ENCODE measurements at places on chromosomes 4 and X.

GRCh38 chr4:77347351-77347966 is 190.5 kb downstream of the CCNG2 start:
- DNase-seq: no peak

GRCh38 chrX:19887911-19888879 is 795 bp upstream of the SH3KBP1 start:
- DNase-seq: peak; percentile 50

DNA sequence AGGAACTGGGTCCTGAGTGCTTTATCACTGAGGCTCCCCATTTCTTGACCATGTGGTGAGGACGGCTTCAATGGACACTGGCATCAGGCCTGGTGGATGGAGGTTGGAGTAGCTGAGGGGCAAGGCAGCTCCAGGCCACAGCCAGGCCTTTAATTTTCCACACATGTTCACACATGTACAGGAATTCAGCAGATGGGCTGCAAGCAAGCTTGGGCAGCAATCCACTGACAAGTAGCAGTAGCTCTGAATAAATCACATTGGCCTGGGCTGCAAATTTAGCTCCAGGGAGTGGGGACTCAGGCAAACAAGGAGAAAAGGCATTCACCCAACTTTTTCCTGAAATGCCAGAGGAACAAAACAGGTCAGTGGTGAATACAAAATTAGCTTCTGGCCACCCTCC is 107.8 kb upstream of the SCML1 start:
- DNase-seq: no peak

DNA sequence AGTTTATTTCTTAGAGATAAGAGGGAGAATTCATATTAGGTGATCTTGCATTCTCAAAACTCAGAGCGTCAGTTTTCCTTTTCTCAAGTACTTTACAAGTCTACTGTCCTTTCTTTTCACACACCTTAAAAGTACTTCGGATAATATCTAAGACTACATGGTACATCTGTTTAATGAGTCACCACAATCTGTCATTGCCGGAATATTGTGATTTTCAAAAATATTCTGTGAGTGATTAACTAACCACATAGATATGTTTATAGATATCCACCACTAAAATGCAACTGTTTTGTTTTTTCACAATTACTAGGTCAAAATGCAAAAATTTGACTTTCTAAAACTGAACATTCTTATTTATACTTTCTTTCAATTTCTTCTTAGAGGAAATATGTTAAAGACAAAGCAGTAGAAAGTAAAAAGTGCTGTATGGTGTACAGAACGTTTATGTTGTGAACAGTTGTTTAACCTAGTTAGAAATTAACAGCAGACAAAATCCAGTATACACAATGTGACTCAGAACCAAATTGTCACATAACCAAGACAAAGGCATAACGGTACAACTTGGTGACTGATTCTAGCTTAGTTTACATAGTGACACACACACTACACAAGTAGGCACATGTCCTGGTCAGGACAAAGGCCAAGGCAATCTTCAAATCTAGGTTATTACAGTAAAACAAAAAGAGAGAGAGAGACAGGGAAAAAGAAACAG is 482.9 kb downstream of the NAF1 start:
- no peak for DNase-seq

DNA sequence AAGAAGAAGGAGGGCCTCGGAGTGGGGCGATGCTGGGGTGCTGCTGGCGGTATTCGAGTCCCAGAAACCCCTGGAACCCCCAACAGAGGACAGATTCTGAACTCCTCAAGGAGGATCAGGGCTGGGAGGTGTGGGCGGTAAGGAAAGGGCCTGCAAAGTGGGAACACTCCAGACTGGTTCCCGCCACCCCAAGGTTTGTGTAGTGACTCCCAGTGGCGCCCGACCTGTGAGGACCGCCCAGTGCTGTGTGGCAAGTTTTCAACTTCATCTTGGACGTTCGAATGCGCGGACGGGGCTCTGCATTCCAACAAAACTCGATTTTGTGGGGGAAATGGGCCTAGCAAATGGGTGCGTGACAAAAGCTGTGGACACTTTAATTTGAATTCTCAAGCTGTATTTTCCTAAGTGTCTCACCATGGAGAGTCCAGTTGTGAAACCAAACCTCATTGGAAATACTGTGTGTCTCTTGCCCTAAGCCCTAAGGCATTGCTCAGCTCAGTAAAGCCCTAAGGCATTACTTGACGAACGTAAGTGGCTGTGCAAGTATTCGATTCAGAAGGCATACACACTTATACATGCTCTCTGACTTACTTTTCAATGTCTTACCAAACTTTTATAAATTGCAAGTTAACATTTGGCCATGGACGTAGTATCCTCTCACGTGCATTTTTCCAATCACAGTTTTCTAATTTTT is 27.4 kb upstream of the XAGE1B start:
- no peak for DNase-seq

GRCh38 chrX:135340831-135341230 is 31.6 kb downstream of the ETDC start:
- no peak for DNase-seq

DNA sequence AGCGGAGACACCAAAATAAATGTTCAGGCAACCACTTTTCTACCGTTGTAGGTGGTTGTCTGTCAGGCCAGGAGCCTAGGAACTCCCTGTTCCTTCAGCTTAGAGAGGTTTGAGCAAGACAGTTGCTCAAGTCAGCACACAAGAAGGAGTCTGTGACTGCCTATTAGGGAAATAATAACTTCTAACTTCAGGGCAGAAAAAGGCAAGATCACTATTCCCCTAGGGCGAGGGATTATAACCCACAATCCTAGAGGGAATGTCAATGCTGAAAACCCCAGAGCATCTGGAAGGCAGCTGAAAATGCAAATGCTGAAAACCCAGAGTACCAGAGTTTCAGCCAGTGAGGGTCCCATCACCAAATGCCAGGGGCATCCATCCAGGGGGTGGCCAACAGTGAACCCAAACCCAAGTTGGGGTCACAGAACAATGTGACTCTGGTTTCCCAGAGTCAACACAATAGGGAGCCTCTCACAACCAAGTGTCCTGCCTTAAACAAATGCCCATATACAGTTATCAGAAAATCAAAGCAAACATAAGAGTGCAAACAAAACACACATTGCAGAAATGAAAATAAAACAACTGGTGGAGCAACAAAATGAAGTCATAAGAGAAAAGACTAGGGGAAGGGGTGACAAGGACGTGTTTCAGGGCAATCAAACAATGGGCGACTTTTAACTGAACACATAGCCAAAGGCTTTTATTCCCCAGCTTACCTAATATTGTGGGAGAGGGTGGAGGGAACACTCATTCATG is 27.6 kb downstream of the MORF4L2 start:
- DNase-seq: no peak

DNA sequence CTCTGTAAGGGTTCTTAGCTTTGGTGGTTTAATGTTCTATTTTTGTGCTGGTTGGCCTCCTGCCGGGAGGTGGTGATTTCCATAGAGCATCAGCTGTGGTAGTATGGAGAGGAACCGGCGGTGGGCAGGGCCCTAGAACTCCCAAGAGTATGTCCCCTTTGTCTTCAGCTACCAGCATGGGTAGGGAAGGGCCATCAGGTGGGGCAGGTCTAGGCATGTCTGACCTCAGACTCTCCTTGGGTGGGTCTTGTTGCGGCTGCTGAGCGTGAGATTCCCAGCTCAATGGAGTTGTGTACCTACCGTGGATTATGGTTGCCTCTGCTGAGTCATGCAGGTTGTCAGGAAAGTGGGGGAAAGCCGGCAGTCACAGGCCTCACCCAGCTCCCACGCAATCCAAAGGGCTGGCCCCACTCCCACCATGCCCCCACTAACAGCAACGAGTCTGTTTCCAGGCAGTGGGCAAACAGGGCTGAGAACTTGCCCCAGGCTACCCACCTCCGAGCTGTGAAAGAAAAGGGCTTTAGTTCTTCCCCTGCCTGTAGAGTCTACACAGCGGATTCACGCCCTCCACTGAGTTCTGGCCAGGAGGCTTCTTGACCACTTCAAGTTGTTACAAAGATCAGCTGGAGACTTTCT is 235.9 kb downstream of the RPA4 start:
- no peak for DNase-seq

- no peak for DNase-seq
These were observed 14.7 kb upstream of the CBR4 start for GRCh38 chr4:169024762-169025161.

DNA sequence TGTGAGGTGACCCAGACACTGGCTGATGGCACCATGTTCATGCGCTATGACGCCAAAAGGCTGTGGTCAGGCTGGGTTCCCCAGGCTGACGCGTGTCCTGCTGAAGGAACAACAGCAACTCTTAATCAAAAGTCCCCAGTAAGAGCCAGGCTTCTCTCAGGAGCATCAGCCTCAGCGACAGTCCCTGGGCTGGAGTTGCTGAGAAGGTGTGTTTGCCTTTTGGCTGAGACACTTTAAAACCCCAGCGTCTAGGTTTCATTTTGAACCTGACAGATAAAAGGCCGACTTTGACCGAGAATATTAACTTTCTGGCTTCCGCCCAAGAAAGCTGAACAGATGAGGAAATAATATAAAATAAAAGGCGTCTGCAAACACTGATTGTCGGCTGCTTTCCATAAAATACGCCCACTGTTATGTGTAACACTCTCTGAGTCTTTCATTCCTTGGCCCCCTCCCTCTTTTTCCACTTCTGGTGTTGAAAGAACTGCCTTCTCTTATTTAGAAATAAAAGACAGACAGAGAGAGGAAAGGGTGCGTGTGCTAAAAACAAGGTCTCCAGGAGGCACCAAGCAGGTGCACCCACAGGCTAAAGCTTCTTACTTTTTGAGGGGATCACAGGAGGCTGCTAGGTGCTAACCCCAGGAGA is 373.6 kb downstream of the MID1IP1 start:
- peak; percentile 55 for DNase-seq

- DNase-seq: no peak
These were observed 20.6 kb downstream of the GAB1 start for GRCh38 chr4:143357161-143357845.

GRCh38 chrX:96453139-96453538 is 231.5 kb upstream of the DIAPH2 start:
- no peak for DNase-seq

DNA sequence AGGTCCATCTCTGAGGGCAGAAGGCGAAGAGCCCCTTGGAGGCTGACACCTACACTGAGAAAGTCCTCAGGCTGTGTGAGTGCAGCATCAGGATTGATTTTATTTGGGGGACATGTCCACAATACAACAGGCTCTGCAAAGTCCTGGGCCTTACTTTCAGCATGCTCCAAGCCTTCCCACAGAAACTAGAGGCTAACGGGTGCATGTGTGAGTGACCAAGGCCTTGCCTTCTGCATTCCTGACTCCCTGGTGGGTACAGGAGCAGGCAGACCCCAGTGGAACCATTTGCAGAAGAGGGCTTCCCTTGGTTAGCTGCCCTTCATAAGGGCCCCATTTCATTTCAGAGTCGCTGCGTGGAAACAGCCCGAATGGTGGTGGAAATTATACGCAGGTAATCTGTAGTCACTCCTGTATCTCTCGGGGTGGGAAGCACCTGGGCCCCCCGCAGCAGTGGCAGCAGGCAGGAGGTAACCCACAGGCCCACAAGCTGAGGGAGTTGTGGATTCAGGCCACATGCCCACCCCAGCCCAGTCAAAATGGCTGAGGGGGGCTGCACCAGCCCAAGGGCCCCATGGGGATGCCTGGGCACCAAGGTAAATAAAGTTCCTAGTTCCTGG is 37.7 kb downstream of the NSG1 start:
- DNase-seq: no peak

GRCh38 chr4:183828125-183828524 is 77.0 kb upstream of the STOX2 start:
- DNase-seq: peak; percentile 24

GRCh38 chr4:8727131-8727530 is 134.6 kb downstream of the CPZ start:
- DNase-seq: no peak

DNA sequence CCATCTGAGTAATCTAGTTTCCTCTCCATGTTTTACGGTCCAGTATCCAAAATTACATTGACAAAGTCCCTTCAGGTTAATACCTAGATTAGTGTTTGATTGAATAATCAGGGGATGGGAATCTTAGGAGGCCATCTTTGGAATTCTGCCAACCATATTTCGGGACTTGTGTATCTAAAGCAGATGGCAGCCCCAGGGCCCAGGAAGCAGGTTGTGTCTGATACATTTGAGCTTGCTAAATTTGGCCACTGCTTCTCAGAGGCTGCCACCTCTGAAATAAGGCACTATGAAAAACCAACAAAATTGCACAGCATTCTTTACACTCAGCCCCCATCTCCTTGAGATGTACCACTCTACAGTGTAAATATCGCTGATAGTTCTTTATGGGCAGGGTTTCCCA is 102.1 kb downstream of the ASB9 start:
- DNase-seq: no peak

DNA sequence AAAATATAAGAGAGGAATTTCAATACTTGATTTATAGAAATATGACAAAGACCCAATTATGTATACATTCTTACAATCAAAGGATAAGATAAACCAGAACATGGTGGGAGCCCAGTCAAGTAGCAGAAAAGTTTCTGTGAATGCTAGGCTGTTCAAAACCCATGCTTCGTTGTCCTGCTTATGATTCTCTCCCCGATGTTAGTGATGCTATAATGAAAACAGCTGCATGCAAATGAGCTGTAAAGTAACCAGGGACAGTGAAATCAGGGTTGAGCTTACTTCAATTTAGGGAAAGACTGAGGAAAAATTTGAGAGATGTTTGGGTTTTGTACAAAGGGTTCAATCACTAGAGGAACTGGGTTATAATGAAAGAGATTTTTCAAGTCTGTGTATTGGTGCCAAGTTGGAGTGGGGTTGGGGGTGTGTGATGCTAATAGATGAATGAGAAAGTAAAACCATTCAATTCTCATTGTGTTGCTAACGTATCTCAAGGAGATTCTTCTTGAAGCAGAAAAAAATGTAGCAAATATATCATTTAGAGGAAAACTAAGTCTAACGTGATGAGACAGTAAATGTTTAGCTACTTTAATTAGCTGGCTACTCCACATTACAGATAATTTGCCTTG is 59.3 kb upstream of the PPP1R2C start:
- no peak for DNase-seq

DNA sequence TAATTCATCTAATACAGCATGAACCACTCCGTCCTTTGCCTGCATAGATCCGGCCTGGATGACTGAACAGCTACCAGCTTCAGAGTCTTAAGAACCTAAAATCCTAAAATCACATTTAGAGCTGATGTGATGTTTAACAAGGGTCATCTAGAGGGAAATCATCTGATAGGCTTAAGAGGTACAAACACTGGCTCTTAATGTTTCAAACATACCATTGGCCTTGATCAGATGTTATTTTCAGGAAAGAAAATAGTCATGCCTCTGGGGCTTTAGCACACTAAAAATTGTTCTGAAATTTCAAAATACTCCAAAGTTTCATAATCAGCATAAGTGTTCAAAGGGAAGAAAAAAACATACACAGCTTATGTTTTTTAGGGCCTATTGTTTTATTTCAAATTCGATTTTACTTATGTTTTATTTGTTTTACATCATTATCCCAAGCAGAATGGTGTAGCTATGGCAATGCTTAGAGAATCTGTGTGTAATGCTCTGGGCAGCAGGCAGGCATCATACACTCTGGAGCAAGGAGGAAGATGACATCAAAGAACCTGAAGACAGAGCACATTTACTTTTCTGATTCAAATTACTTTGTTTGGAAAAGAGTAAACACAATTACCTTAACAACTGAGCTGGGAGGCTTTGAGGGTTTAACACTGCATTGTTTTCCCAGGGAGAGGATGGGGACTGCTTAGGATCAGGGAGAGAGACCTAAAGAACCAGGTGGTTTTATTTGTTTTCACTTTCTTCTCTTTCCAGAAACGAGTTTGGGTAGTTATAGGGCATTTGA is 25.3 kb upstream of the LEF1 start:
- DNase-seq: no peak

Data from CD4-positive, alpha-beta T cell treated with Interleukin-17A for 4 hours (primary cell).